ENCODE measurements at places on chromosomes 5 and 9.

GRCh38 chr5:163968651-163969050 is 463.2 kb downstream of the MAT2B start:
- H3K27ac ChIP-seq, result no peak overlapping the region
- H3K4me3 ChIP-seq, result no peak overlapping the region
- DNase-seq, result no peak
- H3K4me1 ChIP-seq, result no peaks in the 10 kb centered on the region

DNA sequence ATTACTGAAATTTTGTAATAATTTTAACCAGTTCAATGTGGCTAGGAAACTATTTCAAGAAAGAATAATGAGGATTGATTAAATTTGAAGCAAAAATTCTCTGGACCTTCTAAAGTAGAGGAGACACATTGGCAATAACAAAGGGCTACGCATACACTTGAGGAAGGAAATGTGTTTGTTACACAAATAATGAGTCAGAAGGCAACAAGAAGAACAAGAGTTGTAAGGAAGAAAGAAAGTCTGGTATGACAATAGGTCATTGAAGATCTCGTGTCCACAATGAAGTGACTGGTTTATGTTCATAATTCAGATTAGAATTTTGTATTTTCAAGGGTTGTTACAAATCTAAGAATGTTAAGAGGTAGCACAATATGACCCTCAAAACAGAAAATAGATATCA is 25.8 kb downstream of the ST8SIA4 start:
- no peak overlapping the region for H3K4me3 ChIP-seq
- no peak for DNase-seq
- H3K36me3 ChIP-seq, result no peaks in the 10 kb centered on the region
- no peaks in the 10 kb centered on the region for H3K27me3 ChIP-seq

DNA sequence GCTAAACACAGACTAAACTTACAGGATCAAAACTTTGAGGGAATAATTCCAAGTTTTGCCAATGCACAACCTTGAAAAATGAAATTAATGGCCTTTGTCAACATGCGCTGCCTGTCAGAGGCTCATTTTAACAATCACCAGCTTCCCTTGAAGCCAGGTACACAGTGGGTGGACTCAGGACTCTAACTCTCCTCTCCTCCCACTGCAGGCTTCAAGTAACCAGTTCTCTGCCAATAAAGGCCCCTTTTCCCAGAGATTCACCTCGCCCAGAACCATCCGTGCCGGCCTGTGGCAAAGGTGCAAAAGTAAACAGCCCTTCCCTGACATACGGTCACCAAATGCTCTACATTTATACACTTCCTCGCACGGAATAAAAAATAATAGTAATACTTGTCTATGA is 18.4 kb upstream of the FBP2 start:
- H3K36me3 ChIP-seq, result no peaks in the 10 kb centered on the region
- no peaks in the 10 kb centered on the region for H3K4me1 ChIP-seq
- H3K27me3 ChIP-seq, result no peaks in the 10 kb centered on the region
- no peak for DNase-seq

GRCh38 chr5:16726538-16726946 is 109.7 kb upstream of the RETREG1 start:
- H3K27me3 ChIP-seq, result no peaks in the 10 kb centered on the region
- no peak overlapping the region for H3K4me3 ChIP-seq
- no peak for DNase-seq
- peaks cover 12% of the 10 kb centered on the region for H3K4me1 ChIP-seq
- H3K36me3 ChIP-seq, result no peaks in the 10 kb centered on the region

DNA sequence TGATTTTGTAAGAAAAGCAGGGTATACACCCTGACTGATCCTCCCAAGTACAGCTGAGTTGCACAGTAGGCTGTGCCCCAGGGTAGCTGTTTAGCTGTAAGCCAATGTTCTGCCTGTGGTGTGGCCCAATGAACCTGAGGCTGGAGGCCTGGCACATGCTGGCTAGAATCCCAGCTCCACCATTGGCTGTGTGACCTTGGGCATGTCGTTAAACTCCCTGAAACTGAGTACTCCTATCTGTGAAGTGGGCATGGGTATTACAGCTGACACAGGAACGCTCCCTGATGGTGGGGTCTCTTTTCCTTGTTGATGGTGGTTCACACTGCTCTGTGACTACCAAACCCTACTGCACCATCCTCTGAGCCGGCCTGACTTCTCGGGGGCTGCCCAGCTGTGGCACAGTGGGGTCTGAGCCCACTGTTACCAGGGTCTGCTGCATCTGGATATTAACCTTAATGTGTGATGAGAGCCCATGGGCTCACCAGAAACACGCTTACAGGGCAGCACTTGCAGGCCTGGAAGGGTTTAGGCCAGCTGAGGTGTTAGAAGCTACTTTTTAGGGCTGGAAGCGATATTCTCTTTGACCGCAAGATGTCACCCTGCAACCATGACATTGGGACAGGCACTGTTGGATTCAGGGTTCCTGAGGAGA is 7.0 kb upstream of the GADD45G start:
- no peaks in the 10 kb centered on the region for H3K36me3 ChIP-seq
- DNase-seq, result peak; percentile 52
- no peaks in the 10 kb centered on the region for H3K4me1 ChIP-seq
- no peak overlapping the region for H3K27ac ChIP-seq
- no peaks in the 10 kb centered on the region for H3K27me3 ChIP-seq

GRCh38 chr9:7608261-7608660 is 191.3 kb downstream of the DMAC1 start:
- no peaks in the 10 kb centered on the region for H3K27me3 ChIP-seq
- no peak overlapping the region for H3K27ac ChIP-seq
- no peak overlapping the region for H3K4me3 ChIP-seq
- no peaks in the 10 kb centered on the region for H3K36me3 ChIP-seq

GRCh38 chr5:103224118-103224893 is 34.3 kb upstream of the MACIR start:
- no peaks in the 10 kb centered on the region for H3K36me3 ChIP-seq
- no peaks in the 10 kb centered on the region for H3K27me3 ChIP-seq
- no peak for DNase-seq
- no peaks in the 10 kb centered on the region for H3K4me1 ChIP-seq
- no peak overlapping the region for H3K27ac ChIP-seq

DNA sequence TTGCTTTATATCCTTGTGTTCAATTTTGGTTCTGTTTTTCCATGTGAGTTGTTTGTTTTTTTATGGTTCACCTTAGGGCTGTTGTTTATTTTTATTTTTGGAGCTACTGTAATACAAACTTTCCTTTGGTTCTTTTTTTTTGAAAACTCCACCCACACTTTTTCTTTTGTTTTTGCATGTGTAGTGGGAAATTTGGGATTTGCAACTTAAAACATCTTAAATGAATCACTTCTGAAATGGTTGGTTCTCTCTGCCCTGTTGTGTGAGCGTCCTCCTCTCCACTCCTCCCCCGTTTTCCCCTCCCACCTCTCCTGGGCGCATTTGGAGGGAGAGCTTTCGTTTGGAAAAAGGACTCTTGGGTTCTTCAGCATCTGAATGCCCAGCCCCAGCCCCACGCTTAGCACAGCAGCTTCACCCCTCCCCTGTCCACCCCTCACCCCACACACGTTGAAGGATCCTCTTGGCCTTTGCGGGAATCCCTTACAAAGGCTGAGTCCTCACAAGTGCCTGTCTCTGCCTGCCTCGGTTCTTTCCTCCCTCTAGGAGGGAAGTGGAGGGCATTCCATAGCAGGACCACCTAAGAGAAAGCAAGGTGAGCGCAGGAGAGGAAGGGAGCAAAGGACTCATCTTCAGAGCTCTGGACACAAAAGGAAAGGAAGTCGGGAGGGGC is 67.2 kb downstream of the DMRT1 start:
- no peak for DNase-seq
- H3K36me3 ChIP-seq, result no peaks in the 10 kb centered on the region
- H3K27ac ChIP-seq, result no peak overlapping the region

GRCh38 chr9:16143310-16143709 is 590.5 kb downstream of the CCDC171 start:
- DNase-seq, result no peak
- no peak overlapping the region for H3K27ac ChIP-seq
- H3K27me3 ChIP-seq, result no peaks in the 10 kb centered on the region
- H3K4me1 ChIP-seq, result no peaks in the 10 kb centered on the region
- no peaks in the 10 kb centered on the region for H3K36me3 ChIP-seq
- no peak overlapping the region for H3K4me3 ChIP-seq

DNA sequence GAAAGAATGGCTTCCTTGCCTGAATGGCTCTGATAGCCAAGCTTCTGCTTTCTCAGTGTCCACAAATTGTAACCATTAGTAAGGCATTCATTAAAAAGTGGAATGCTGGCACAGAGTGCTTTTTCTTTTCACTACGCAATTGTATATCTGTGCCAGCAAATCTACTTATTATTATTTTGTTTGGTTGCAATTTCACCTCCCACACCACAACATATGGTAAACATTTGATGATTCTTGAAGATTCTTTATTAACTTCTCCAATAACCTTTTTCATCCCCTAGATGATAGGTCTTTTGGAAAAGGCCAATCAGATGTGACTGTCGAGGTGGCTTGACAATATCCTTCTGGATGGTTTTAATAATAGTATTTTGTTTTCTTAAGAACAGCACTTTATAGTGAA is 234.1 kb downstream of the TMEM38B start:
- no peaks in the 10 kb centered on the region for H3K27me3 ChIP-seq
- H3K4me1 ChIP-seq, result no peaks in the 10 kb centered on the region
- DNase-seq, result no peak
- H3K27ac ChIP-seq, result no peak overlapping the region
- no peak overlapping the region for H3K4me3 ChIP-seq
- H3K36me3 ChIP-seq, result no peaks in the 10 kb centered on the region
